T-helper 1 cell treated with Interleukin-12 subunit alpha and Interleukin-12 subunit beta and Interleukin-4 antibody, amounts not matched to agents 30 ng/mL and 1 ng/mL, for 36 hours (primary cell): ENCODE measurements at places on chromosomes 13 and 19. TPM values are rescaled to one million over a fixed set of nuclear protein-coding genes. Genes with fewer than 3 reads are reported as not detected.

The SAMD4B gene
- total RNA-seq, result 55.5 and 56.0 TPM in 2 replicates

The MUC16 gene
- not detected in 2 replicates for total RNA-seq

The KLK4 gene
- not detected in 2 replicates for total RNA-seq

The ZNF266 gene
- total RNA-seq, result 27.8 and 31.8 TPM in 2 replicates

The CCDC9 gene
- 35.4 and 36.9 TPM in 2 replicates for total RNA-seq

The ICAM5 gene
- 0.10 and 0.37 TPM in 2 replicates for total RNA-seq

The APOC1 gene
- total RNA-seq, result 2.1 TPM in 1 of 2 replicates, not detected in the other

The ZNF541 gene
- 0.12 TPM in 2 replicates for total RNA-seq

The SLC10A2 gene
- total RNA-seq, result not detected in 2 replicates

The GIPR gene
- 4.2 and 5.3 TPM in 2 replicates for total RNA-seq

The NMRK2 gene
- total RNA-seq, result not detected in 2 replicates
